ENCODE measurements at places on chromosomes 2 and 18. TPM values are rescaled to one million over a fixed set of nuclear protein-coding genes. Genes with fewer than 3 reads are reported as not detected.

GRCh38 chr2:240463274-240463865 is 27.9 kb downstream of the GPC1 start:
- H3K4me1 ChIP-seq = no peaks in the 10 kb centered on the region
- H3K36me3 ChIP-seq = no peaks in the 10 kb centered on the region
- DNase-seq = peak; percentile 3

GRCh38 chr2:225867071-225867470 is 467.6 kb downstream of the NYAP2 start:
- H3K4me3 ChIP-seq = no peak overlapping the region
- no peak overlapping the region for H3K27ac ChIP-seq
- DNase-seq = no peak
- H3K4me1 ChIP-seq = no peaks in the 10 kb centered on the region
- no peaks in the 10 kb centered on the region for H3K36me3 ChIP-seq

DNA sequence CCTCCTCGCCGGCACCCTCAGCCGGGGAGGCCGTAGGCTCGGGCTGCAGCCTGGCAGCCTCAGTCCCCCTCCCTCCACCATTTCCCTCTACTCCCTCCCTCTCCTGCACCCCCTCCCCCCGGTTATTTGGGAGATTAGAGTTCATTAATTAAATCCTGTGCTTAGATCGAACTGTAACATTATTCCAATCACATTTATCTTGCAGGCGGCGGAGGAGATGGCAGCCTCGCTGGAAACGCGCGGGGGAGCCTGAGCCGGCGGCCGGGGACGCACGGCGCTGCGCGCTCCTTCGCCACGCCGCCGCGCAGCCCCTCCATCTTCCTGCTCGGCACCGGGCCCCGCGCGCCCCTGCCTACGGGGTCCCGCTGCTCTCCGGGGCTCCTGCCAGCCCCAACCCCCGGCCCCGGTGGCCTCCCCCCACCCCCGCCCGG is at the start of gene ST8SIA3:
ST8SIA3 (plus strand) TSS at position 287 of the 431 bp plus-strand sequence. CDS start 290 bp downstream, outside the sequence.
- peaks cover 48% of the 10 kb centered on the region for H3K27me3 ChIP-seq
- no peak within 1 kb of the TSS for H3K4me3 ChIP-seq
- H3K27ac ChIP-seq = no peak within 1 kb of the TSS
- H3K4me1 ChIP-seq = no peaks in the 10 kb centered on the region
- DNase-seq = no peak

GRCh38 chr18:55003695-55004094 is 44.4 kb upstream of the CCDC68 start:
- no peak overlapping the region for H3K27ac ChIP-seq
- no peaks in the 10 kb centered on the region for H3K4me1 ChIP-seq
- no peak overlapping the region for H3K4me3 ChIP-seq
- H3K27me3 ChIP-seq = peaks cover 3% of the 10 kb centered on the region
- no peaks in the 10 kb centered on the region for H3K36me3 ChIP-seq

DNA sequence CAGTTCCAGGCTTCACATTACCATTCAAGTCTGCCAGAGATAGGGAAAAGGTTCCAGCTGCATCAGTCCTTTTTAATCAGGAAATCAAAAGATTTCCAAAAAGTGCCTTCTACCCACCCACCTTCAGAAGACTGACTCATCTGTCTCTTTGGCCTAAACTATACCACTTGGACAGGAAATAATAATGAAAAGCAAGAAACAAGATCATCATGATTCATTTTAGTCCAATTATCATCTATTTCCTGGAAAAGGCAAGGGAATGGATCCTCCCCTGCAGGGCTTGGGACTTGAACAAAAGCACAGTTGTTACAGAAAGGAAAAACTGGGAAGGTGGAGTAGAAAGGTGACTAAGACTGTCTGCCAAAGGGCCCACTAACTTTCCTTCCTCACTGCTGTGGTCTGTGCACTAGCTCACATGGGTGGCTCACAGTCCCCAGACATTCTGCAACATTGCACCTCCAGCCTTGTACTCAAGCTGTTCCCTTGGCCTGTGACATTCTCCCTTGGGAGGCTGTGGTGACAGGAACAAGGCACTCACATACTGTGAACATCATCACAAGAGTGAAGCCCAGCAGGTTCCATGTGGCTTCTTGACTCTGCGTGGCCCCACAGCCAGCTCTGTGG is 75.3 kb downstream of the VSNL1 start:
- no peak overlapping the region for H3K4me3 ChIP-seq
- peaks cover 4% of the 10 kb centered on the region for H3K27me3 ChIP-seq
- H3K4me1 ChIP-seq = no peaks in the 10 kb centered on the region
- no peak for DNase-seq
- no peaks in the 10 kb centered on the region for H3K36me3 ChIP-seq
- H3K27ac ChIP-seq = no peak overlapping the region

DNA sequence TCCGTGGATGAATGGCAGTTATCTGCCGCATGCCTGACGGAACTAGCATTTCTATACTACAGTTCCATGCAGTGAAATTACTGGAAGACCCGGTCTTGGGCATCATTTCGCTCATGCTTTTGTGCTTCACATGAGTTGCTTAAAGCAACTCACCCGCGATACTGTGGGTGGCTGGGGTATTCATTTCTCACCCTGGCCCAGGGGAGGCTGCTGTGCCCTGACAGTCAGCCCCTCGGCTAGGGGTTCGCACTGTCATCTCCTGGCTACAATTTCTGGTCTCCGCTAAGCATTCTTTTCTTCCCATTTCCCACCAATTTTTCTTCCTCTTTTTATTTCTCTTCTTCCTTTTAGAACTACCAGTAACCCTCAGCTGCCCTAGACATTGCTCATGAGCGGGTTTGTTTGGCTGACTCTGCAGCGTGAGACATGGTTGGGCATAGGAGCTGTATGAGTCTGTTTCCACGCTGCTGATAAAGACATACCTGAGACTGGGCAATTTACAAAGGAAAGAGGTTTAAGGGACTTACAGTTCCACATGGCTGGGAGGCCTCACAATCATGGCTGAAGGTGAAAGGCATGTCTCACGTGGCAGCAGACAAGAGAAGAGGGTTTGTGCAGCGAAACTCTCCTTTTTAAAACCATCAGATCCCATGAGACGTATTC is 16.5 kb upstream of the CNDP2 start:
- H3K4me3 ChIP-seq = no peak overlapping the region
- no peaks in the 10 kb centered on the region for H3K27me3 ChIP-seq
- peaks cover 2% of the 10 kb centered on the region for H3K4me1 ChIP-seq
- H3K36me3 ChIP-seq = no peaks in the 10 kb centered on the region
- DNase-seq = no peak

- no peak overlapping the region for H3K4me3 ChIP-seq
- H3K27ac ChIP-seq = peak overlapping the region; percentile 79
- no peaks in the 10 kb centered on the region for H3K27me3 ChIP-seq
- DNase-seq = peak; percentile 51
- no peaks in the 10 kb centered on the region for H3K36me3 ChIP-seq
- H3K4me1 ChIP-seq = no peaks in the 10 kb centered on the region
Observed at GRCh38 chr2:201964631-201965206, 68.9 kb upstream of the FZD7 start.

DNA sequence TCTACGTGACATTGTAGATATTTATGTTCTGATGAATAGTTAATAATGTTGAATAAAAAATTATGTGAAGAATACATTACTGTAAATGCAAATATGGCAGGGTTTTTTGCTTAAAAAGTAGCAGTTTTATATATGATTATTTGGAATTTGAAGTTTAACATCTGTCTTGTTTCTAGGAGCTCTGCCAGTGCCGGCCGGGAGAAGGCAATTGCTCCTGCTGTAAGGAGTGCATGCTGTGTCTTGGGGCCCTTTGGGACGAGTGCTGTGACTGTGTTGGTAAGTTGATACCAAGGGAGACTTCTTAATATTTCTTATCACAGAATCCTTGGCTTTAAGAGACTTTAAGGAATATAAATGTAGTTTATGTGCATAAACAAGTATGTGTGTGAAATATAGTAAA is 25.2 kb downstream of the TWSG1 start:
- H3K4me3 ChIP-seq = no peak overlapping the region
- H3K27me3 ChIP-seq = no peaks in the 10 kb centered on the region
- H3K27ac ChIP-seq = no peak overlapping the region
- H3K4me1 ChIP-seq = no peaks in the 10 kb centered on the region
- peaks cover 8% of the 10 kb centered on the region for H3K36me3 ChIP-seq

DNA sequence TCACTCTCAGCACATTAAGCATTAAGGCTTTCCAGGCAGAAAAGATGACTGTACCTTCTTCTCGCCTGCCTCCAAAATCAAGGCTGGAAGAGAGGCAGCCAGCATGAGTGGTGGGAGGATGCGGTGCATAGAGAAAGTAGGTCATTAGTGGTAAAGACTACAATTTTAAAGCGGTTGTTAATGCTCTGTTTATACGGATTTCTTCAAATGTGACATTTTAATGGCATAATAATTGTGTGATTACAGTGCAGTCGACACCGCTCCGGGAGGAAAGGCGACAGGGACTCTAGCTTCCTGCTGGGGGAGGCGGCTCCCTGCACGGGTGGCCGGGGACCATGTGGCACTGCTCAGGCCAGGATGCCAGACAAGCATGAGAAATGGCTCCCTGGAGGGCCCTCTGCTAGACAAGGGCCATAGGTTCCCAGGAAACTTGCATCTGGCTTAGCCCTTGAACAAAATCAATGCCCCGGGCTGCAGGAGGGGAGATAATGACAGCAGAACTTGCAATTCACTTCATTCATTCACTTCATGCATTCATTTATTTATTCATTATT is 129.6 kb downstream of the GALNT14 start:
- DNase-seq = no peak
- H3K27me3 ChIP-seq = peaks cover 26% of the 10 kb centered on the region
- H3K36me3 ChIP-seq = no peaks in the 10 kb centered on the region
- H3K27ac ChIP-seq = no peak overlapping the region
- no peak overlapping the region for H3K4me3 ChIP-seq

The TEKT4 gene
- not detected for total RNA-seq

The MC4R gene
- not detected for total RNA-seq

The TMEM37 gene
- total RNA-seq = not detected

All from activated CD4-positive, alpha-beta T cell treated with anti-CD3 and anti-CD28 coated beads for 36 hours (primary cell).